ENCODE measurements at places on chromosomes 5 and 9.

DNA sequence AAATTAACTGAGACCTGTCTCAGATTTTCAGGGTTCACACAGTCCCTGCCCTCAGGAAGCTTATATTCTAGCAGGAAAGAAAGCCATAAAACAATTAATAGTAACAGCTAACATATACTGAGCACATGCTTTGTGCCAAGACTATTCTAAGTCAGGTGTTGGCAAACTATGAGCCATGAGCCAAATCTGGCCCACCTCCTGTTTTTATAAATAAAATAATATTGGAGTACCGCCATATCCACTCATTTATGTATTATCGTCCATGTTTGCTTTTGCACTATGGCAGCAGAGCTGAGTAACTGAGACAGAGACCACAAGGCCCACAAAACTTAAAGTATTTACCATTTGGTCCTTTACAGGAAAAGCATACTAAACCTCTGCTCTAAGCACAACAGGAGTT, 83.3 kb upstream of the TRIO start:
- DNase-seq = no peak

- DNase-seq = no peak
Measured at GRCh38 chr5:72213482-72213881, 106.2 kb downstream of the MAP1B start.

- DNase-seq = no peak
Measured at GRCh38 chr9:72839085-72839484, 113.8 kb downstream of the ALDH1A1 start.

DNA sequence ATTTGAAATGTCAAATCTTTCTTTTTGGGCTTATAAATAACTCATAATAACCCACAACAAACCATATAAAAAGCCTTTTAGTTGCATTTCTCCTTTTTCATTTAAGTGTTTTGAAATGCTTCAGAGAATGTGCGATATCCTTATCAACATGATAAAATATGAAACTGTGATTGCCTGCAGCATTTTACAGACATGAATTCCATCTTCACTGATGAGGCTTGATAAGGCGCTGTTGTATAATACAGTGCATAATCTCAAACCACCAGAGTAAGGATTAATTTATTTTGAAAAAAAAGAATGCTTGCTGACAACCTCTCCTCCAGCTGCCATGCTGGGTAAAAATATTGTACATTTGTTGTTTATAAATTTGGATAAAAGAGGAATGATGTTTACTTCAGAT, 216.8 kb downstream of the PBX3 start:
- no peak for DNase-seq

GRCh38 chr5:6676702-6677101, 36.5 kb upstream of the TENT4A start:
- DNase-seq = no peak

- no peak for DNase-seq
Measured at GRCh38 chr5:142881076-142881783, 111.1 kb downstream of the ARHGAP26 start.

- peak; percentile 48 for DNase-seq
Measured at GRCh38 chr9:5438301-5439162, 807 bp upstream of the PLGRKT start.

DNA sequence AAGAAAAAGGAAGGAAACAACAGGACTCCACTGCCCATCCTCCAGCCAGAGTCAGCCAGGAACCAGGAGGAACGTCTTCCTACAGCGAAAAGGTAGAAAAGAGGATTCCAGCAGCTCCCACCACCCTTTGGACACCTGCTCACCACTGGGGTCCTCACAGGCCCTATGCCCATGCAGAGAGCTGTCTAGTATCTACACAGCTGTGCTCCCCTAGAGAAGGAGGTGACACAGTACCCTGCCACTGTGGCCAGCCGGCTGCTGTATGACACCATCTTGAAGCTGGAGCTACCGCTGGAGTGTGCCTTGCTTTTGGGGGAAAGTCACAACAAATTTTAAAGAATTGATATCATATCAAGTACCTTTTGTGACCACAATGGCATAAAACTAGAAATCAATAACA, 92.6 kb downstream of the GTF3C4 start:
- DNase-seq = no peak

DNA sequence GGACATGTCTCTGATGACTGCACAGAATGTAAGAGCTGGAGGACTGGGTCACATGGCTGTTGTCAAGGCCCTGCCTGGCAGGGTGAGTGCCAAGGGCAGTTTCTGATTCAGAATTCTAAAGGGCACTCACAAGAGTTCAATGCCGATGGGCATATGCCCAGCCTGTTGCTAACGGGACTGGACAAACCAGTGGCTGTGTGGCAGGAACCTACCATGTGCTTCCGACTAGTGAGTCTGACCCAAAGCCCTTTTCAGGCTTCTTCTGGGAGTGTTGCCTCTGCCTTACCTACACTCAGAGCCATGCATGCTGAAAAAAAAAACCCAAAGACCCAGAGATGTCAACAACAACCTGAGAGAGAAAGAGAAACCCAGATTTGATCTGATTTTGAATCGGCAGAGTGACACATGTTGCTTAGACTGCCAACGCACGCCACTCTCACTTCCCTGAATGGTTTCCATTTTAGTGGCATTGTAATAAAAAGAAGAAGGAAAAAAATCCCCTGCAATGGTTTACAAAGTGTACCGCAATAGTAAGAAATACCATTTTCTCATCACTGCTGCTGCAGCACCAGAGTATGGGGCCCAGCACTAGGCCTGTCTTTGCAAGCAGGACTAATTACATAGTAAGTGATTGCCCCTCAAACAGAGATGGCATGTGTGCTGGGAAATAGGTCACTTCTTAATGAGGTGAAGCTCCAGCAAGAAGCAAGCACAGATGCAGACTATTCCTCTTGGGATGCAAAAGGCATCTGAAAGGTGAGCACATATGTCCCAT, 194.3 kb downstream of the PALM2AKAP2 start:
- DNase-seq = no peak

GRCh38 chr9:99121604-99122003, 16.7 kb downstream of the TGFBR1 start:
- no peak for DNase-seq

DNA sequence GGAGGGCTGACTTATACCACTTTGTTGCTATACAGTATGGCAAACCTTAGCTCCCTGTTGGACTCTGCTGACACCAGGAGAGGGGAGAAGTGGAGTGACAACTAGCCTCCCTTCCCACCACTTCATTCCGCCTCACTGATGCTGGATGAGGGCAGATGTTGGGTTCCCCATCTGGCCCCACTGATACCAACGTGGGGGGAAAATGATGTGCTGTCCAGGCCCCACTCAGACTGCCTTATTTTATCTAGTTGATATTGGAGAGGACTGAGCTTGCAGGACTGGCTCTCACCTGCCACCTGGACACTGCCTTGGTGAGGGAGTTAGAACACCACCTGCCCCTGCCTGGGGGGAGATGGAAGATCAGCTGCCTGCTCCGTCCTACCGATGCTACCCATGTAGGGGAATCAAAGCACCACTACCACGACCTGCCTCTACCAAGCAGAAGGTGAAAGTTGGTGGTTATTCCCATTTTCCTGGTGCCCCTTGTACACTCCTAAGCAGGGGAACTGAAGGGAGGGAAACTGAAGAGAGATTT, 292.1 kb downstream of the GADD45G start:
- DNase-seq = no peak

- no peak for DNase-seq
Measured at GRCh38 chr9:134971196-134971595, 53.5 kb upstream of the FCN1 start.

DNA sequence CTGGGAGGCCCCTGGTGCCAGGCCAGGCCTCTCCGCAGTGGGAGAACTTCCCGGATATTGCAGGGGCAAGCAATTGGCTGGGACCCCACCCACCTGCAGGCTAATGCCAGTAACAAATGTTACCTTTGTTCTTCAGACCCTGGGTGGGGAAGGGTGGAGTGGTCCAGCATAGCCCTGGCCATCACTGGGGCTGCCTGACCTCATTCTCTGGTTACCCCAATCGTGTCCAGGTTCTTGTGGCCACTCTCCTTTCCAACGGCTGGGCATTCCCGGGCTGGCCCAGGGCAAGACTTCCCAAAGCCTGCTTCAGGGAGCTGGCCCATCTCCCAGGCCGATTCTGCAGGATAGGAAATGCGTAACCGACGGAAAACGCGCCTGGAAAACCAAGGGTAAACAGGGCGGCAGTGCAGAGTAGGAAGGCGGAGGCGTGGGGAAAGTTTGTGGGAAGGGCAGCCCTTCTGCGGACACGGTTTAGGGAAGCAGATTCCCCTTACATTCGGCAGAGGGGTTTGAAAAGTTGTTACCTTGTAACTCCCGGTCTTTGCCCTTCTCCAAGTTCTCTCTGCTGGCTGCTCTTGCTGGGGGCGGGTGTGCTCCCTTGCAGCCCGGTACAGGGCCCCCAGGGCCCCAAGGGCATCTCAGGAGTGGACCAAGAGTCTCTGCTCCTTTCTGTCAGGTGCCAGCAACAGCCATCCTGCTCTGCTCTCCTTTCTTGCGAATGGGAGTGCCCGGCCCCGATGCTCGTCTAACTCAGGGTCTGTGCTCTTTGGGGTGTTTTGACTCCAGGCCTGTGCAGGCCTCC, 3.5 kb downstream of the NRARP start:
- no peak for DNase-seq

DNA sequence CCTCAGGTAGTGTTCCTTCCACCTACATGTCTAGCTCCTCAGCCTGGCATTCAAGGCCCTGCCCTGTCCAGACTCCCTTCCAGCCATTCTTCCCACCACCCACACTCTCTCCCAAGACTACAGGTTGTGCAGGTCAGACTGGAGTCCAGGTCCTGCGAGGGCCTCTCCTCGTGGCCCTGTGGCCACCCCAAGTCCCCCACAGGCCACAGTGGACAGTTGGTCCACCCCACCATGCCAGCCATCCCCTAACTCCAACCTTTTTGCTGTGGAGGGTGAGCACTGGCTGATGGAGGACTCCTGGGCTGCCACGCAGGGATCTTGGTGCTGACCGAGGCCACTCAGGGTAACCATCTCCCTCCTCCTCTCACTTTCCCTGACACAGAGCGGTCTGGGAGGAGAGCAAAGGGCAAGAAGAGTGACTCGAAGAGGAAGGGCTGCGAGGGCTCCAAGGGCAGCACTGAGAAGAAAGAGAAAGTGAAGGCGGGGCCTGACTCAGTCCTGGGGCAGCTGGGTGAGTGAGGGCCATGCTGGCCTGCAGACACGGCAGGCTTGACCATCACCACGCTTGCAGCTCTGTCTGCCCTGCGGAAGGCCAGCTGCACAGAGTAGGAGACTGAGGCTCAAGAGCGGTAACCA, 51.0 kb downstream of the JADE2 start:
- DNase-seq = no peak

DNA sequence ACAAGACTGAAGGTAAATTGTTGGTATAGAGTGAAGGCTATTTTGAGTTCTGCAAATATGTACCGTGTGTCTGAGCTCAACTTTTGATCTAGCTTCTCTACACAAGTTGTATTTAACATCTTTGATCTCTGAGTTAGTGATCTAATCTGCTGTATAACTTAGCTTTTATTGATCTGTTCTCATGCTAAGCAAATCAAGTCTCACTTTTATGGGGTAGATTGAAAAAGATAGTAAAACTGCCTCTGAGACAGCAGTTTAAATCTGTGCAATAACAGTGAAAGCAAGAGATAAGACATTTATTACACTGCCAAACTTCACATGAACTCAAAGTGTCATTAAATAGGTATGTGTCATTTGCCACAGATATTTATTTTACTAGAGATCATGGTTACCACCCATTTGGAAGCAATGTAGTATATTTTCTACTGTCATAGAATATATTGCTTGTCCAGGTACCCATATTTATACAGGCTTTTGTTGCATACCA, 477.3 kb downstream of the ISL1 start:
- DNase-seq = no peak

DNA sequence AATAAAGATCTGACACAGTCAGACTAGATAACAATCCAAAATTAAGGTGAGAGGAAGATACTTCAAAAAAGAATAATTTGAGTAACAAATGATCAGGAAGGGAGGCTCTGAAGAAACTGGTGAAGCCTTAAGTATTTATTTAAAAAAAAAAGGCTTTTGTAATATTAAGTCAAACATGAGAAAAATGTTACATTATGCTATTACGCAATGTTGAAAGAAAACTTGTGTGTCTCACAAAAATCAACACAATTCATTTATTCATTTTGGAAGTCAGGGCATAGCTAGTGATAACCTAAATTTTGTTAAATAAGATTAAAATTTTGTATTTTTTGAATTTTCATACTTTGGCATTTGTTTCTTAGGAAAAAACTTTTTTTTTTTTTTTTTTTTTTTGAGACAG, 28.2 kb downstream of the WDR41 start:
- no peak for DNase-seq

DNA sequence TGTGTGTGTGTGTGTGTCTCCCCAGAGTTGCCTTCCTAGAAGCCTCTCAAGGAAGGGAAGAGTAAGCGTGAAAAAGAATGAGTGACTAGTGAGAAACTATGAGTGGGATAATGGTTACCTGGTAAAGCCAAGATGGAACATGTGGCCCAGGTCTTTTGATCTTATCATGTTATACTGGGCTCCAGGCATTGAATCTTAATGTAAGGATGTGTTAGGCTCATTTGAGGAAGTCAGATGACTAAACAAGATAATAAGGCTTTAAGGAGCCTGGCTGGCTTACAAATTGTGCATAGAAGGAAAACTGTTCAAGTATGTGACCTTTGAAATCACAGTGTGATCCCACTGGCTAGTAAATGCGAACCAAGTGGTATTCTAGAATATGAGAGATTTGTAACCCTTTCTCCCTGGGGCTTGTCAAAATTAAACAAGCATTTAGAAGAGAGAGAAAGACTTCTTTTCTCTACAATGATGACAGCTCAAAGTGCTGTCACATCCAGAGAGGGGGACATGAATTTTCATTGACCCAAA, 29.9 kb upstream of the HMHB1 start:
- DNase-seq = no peak

- no peak for DNase-seq
Measured at GRCh38 chr5:112574536-112574935, 155.5 kb upstream of the EPB41L4A start.

- no peak for DNase-seq
Measured at GRCh38 chr9:69746859-69747560, 12.8 kb downstream of the PTAR1 start.

DNA sequence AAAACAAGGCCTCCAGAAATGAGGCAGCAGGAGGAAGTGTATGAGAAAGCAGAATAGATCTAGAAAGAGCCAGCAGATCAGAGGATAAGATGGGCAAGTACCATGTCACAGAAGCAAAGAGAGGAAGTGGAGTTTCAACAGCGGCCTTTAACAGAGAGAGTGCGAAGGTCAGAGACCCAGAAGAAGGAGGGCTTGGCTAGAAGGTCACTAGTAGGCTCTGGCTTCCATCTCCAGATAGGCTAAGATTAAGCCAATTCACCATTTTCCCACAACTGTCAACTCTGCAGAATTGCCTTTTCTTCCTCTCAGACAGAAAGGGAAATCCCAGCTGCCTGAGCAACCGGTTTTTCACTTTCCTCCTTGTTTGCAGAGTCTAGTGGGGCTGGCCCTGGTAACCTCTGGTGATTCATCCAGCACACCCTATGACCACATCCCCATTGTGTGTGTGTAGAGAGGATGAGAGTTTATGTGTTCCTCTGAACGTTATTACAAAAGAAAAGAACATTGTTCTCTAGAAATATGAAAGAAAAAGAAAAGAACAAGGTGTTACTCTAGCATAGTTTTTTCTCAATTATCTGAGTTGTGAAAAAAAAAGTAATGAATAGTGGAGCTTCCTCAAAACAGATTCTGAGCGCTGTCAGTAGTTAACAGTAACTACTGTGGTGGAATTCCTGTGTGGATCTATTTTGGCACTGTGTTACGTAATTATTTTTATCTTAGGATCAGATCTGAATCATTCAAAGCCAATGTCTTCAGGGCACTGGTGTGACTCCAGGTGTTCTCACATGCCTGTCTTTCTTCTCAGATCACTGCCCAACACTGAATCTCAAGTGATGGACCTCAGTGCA, 220.4 kb downstream of the ARRDC3 start:
- peak; percentile 39 for DNase-seq

Measured in activated CD4-positive, alpha-beta T cell treated with anti-CD3 and anti-CD28 coated beads, Interleukin-2, amount 50 U/mL, for 4 hours (primary cell).